ENCODE measurements at places on chromosomes 7 and 10. TPM values are rescaled to one million over a fixed set of nuclear protein-coding genes. Genes with fewer than 3 reads are reported as not detected.

GRCh38 chr7:9718071-9718661, 1255.5 kb upstream of the PHF14 start:
- no peak for DNase-seq

DNA sequence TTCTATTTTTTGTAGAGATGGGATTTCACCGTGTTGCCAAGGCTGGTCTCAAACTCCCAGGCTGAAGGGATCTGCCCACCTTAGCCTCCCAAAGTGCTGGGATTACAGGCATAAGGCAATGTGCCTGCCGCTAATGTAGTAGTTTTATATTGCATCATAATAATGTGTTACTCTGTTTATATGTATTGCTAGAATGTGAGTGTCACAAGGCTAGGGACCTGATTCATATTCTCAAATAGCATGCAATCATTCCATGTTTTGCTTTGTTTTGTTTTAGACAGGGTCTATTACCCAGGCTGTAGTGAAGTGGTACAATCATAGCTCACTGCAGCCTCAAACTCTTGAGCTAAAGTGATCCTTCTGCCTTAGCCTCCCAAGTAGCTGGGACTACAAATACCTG, 13.5 kb downstream of the CCL26 start:
- no peak for DNase-seq

DNA sequence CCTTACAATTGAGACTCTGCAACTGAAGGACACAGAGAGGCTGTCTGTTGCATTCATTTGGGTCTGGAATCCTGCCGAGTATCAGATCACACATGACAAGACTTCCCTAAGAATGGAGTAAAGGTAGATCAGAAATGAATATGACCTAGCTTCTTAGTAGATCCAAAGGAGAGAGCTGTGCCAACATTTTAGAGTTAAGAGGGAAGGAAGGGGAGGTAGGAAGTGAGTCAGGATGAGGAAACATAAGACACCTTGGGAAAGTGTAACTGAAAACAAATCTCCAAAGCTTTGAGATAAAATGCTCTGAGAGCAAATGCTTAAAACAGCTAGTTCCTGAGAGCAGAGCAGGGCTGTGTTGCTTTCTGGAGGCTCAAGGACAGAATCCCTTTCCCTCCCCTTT, 6.1 kb upstream of the SLC25A13 start:
- DNase-seq: no peak

Gene CDH23
- total RNA-seq: 3.1 TPM

Gene PSD
- total RNA-seq: 6.0 TPM

Measured in adrenal gland (tissue), 19 donors.